KG1 (cell line): ENCODE measurements at places on chromosomes 13 and 19.

DNA sequence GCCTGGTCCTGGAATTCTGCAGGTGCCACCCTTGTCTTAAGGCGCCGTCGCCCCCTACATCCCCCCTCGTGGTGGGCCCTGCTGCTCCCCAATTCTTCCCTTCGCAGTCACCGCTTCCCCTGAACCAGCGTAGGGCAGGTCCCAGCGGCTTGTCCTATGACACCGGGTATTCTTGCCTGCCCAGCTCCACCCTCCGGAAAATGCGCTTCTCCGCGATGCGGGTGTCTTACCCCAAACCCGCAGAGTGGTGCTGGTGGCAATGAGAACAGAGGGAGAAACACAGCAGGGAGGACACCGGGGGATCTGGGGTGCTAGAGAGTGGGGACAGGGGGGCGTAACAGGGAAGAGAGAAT is 9.0 kb downstream of the ZNF808 start:
- no peak for DNase-seq

GRCh38 chr13:36767276-36767675 is 51.7 kb upstream of the RFXAP start:
- no peak for DNase-seq

- DNase-seq, result no peak
These were observed 6.9 kb downstream of the PNKP start for GRCh38 chr19:49860336-49861102.

- DNase-seq, result no peak
These were observed 143.4 kb downstream of the NALCN start for GRCh38 chr13:101272886-101273285.

GRCh38 chr19:46015687-46016425 is 7.0 kb downstream of the PGLYRP1 start:
- DNase-seq, result no peak

- no peak for DNase-seq
These were observed 309.8 kb downstream of the LMO7 start for GRCh38 chr13:75945841-75946482.

- DNase-seq, result peak; percentile 65
These were observed 3.0 kb downstream of the IRF2BP1 start for GRCh38 chr19:45882652-45883585.
